ENCODE measurements at places on chromosomes 2 and 18.

DNA sequence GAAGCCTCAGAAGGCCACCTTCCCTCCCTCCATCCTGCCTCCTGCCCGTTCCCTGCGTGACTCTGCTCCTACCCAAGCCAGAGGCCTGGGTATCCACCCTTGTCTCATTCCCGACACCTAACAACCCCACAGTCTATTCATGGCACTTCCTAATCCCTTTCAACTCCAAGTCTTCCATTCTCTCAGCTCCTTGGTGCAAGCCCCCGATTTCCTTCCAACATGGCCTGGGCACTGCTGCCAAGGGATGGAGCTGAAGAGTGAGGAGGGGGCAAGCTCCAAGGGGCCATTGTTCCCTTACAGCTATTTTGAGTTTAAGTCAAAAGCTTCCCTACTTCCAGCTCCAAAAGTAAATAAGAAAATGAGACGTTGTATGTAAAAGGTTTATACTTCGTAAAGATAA, 84.8 kb upstream of the ASB18 start:
- DNase-seq, result no peak

DNA sequence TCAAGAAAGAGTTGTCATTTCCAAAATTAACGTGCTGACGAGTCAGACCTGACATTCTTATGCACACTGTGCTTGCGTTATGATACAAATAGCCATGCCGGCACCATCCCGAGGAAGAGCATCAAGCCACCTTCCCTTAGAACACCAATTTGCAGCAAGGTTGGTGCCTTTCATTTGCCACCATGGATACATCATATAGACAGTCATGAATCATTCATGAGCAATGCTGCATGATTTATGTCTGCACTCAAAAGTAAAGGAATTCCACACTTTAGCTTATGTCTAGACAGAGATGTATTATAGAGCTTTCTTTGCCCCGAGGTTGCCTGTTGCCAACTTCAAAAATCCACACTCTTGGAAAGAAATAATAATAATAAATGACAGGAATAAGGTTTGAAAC, 166.9 kb downstream of the VWC2L start:
- DNase-seq, result no peak

- DNase-seq, result no peak
Measured at GRCh38 chr2:21451403-21451802, 327.6 kb downstream of the TDRD15 start.

DNA sequence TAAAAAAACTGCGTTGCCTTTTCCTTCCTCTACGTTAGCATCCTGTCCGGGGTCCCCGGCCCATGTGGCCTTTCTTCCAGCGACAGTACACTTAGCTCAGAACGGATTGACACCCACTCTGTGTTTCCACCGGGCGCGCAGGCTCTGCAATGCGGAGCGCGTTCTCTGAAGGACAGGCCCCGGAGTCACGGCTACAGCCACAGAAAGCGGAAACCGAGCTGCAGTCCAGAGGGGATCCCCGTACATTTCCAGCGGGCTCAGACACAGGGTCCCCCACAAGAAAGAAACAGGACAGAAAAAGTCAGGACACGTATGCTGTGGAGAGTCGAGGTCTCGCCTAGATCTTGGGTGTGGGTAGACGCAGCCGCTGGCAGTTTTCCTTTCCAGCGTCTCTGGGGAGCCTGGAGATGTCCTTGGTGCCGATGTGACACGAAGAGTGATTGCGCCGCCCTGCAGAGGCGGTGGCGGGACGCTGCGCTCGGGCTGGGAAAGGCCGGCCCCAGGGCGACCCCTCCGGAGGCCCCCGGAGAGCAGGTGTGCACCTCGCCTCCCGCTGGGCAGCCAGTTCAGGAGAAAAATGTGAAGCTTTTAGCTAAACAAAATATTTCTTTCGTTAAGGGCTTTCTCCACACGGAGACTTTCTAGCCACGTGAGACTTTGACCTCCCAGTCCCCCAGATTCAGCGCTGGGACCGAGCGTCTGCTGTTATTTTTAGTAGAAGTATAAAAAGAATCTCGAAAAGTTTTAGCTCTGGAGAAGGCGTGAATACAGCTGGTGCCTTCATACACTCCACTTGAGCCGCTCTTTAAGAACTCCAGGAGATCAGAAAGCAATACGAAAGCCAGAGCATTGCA, 1.3 kb upstream of the ACKR3 start:
- peak; percentile 34 for DNase-seq

- DNase-seq, result no peak
Measured at GRCh38 chr2:55555977-55556376, 36.5 kb downstream of the CFAP36 start.

- no peak for DNase-seq
Measured at GRCh38 chr2:118046634-118047210, 32.9 kb upstream of the CCDC93 start.

GRCh38 chr2:179850188-179850587, 11.2 kb downstream of the ZNF385B start:
- DNase-seq, result no peak

DNA sequence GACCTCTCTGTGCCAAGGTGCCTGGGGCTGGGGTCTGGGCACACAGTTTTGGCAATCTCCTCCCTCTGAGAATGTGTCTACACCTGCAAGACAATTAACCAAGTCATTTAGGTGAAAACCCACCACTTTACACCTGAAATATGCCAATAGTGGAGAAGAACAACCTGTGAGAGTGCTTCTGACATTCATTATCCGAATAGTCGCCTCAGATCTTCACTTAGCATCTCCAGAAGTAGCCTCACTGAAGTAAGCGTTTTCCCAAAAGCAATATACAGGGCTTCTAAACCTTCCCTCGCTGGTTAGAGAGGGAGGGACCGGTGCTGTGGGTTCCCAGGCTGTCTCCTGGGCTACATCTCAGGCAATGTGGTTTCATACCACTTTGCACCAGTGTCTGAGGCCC, 173.5 kb downstream of the DDX1 start:
- DNase-seq, result no peak

GRCh38 chr2:23244617-23245016, 140.4 kb upstream of the KLHL29 start:
- no peak for DNase-seq

DNA sequence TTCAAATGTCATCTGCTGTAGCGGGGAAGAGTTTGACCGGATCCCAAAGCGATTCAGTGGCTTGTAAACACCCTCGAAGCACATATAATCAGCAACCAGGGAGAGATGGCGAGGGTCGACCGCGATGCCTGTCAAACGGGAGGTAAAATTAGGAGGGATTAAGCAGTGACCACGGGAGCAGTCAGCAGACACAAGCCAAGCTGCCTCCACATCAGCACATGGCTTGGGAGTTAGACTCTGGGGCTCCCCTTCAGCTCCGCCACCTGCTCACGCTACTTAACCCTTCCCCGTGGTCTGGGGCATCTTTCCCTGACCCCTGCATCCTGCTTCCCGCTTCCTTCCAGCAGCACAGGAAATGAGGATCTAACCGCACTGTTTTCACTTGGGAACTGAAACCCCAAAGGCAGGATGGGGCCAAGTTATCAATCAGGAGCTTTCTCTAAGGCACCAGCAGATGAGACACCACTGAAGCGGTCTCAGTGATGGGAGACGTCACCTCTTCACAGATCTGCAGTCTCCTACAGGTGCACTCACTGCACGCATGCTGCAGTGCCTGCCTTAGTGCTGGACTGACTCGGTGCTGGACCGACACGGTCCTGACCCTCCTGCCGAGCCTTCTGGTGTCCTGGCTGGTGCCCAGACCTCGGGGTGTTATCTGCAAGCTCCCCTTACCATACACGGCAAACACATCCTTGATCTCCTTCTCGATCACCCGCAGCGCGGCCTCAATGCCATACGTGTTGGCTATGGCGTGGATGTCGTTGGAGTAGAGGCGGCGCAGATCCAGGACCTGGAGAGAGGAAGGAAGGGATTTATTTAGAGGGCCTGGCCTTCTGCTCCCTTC, 77.5 kb downstream of the POLR1A start:
- DNase-seq, result no peak

DNA sequence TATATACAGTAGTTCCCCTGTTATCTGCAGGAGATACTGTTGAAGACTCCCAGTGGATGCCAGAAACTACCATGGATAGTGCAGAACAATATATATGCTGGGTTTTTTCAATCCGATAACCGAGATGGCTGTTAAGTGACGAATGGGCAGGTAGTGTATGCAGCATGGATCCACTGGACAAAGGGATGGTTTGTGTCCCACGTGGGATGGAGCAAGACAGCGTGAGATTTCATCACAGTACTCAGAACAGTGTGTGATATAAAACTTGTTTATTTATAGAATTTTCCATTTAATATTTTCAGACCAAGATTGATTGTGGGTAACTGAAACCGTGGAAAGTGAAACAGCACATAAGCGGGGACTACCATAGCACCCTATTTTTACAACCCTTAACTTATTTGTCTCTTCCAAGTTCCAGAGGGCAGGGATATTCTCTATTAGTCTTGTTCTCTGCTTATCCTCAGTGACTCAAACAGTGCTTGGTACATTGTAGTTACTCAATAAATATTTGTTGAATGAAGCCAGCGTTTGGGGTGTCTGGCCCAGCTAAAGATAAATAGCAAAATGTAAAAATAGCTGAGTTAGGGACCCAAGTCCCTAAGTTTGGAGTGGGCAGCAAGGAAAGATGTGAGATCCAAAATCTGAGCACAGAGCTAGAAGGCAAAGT, 50.0 kb downstream of the RHBDD1 start:
- no peak for DNase-seq

DNA sequence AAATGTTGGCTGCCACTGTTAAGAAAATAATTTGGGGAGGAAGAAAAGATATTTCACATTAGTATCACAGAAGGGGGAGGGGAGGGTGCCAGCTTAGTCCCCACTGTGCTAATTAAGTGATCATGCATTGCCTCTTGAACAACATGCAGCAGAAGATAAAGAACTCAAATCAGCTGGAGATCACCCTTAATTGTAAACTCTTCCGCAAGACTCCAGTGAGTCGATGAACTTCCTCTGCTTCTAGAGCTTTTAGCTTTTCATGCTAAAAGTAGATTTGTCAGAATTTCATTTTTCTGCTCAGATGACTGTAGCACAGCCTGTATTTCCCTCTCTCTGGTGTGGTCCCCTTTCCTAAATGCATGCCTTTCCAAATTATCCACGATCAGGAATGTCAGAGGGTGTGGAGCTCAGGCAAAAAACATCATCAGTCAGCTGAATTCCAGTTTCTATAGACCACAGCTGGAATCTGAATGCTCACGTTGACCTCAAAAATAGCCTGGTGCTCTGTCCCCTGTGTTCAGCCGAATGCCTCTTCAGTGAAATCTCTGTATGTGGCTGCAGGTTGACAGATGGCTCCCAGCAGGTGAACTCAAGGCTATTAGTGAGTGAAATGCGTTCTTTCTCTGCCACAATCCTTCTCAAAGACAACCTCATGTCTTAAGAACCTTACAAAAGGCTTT, 156.8 kb upstream of the UNC80 start:
- no peak for DNase-seq

GRCh38 chr18:40868110-40868858, 1086.8 kb upstream of the PIK3C3 start:
- DNase-seq, result no peak

DNA sequence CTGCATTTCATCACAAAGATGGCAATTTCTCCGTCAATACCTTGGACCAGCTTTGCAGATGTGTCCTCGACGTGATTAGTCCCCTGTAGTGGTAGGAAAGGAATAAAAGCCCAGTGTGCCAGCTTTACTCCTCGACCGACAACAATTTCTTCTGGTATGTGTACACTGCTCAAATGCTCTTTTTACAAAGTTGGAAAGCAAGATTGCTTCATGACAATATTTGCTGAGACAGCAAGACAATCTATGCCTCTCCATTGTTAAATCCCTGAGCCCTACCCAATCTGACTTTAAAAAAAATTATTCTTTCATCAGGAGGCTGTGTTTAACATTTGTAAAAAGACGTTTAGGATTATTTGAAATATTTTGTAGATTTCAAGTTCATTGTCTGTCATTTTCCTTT, 27.6 kb upstream of the ZEB2 start:
- DNase-seq, result no peak

DNA sequence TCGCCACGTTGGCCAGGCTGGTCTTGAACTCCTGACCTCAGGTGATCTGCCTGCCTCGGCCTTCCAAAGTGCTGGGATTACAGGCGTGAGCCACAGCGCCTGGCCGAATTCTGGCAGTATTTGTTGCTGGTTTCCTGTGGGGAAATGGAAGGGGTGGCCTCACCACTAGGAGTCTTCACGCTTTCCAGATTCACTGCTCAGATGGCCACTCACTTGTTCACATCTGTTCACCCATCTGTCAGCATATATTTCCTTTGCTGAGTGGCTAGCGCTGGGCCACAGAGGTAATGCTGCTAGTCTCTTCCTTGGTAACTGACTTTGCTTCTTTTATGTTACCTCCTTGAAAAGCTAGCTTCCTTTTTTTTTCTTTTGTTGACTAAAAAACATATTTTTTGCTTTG, 27.2 kb downstream of the TMEM177 start:
- no peak for DNase-seq
